ELR (cell line): ENCODE measurements at places on chromosomes 6 and 20.

DNA sequence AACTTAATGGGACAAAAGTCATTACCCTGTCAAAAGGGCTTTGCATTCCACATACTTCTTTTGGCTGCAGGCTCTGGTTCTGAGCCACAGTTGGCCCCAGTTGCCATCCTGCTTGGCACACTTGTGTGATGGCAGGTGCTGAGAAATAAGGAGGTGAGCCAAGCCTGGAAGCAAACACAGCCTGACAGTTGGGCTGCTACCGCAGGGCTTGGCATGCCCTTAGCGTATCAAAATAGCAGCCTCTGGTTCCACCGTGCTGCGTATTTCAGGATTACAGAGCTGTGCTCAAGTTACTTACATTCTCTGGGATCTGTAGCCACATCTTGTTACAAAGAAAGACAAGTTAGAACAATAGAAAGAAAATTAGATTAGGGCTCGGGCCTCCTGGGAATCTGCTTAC is 11.1 kb downstream of the MTHFD1L start:
- DNase-seq: no peak

GRCh38 chr20:62591591-62591990 is 50.7 kb upstream of the SLCO4A1 start:
- no peak for DNase-seq

DNA sequence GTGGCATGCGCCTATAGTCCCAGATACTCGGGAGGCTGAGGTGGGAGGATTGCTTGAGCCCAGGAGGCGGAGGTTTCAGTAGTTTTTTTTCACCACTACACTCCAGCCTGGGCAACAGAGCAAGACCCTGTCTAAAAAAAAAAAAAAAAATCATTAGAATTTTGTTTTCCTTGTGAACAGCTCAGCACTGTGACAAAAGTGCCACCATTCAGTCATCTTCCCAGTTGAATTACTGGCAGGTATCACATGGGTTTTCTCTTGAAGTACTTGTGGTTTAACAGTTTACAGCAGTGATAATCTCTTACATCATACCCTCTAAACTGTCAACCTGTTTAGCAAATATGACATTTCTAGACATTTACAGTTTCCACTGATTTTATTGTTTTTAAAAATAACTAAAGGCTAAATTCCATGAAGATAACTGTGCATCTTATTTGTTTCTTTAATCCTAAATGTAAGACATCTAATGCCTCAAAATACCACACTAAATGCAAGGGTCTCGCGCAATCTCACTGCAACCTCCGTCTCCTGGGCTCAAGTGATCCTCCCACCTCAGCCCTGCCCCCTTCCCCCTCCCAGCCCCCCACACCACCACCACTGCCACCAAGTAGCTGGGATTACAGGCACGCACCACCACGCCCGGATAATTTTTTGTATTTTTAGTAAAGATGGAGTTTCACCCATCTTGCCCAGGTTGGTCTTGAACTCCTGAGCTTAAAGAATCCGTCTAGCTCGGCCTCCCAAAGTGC is 7.0 kb downstream of the TRPC4AP start:
- no peak for DNase-seq

GRCh38 chr6:1971612-1972011 is 273.8 kb downstream of the GMDS start:
- no peak for DNase-seq

GRCh38 chr20:38321959-38322598 is 18.1 kb downstream of the BPI start:
- DNase-seq: peak; percentile 80
